RPMI8226 (cell line): ENCODE measurements at places on chromosomes 1 and 21.

DNA sequence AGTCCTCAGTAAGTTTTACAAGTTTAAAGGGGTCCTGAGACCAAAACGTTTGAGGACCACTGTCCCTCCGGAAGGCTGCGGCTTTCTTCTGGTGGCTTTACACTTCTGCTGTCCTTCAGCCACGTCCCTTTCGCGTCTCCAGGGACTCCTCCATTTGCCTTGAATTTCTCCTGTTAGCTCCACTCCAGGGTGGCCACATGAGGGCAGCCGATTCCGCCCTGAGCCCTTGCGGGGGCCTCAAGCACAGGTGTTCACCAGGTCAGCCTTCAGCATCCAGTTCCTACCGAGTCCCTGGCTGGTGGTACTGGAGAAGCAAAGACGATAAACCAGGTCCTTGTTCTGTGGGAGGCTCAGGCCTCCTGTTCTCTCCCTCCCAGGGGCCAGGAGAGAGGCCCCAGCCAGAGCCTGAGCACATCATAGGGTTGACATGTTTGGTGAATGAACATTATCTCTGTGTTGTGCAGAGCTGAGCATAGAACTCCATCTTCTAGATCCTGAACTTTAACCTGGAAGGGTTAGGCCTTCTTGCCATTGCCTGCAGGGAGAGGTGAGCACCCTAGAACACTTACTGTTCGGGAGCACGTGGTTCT is 27.4 kb upstream of the COQ8A start:
- DNase-seq: peak; percentile 82

- DNase-seq: no peak
Observed at GRCh38 chr1:1964811-1965210, 38.8 kb downstream of the CFAP74 start.

GRCh38 chr1:183318433-183318832 is 99.7 kb downstream of the NMNAT2 start:
- peak; percentile 12 for DNase-seq

GRCh38 chr1:221022331-221022730 is 143.1 kb downstream of the HLX start:
- no peak for DNase-seq

- DNase-seq: no peak
Observed at GRCh38 chr1:88186911-88187310, 497.2 kb upstream of the PKN2 start.

- no peak for DNase-seq
Observed at GRCh38 chr1:161827786-161828185, 61.7 kb downstream of the ATF6 start.

GRCh38 chr1:34740161-34740868 is 14.5 kb upstream of the GJB5 start:
- DNase-seq: peak; percentile 38

- DNase-seq: peak; percentile 64
Observed at GRCh38 chr1:46041974-46042373, 90.5 kb downstream of the PIK3R3 start.

DNA sequence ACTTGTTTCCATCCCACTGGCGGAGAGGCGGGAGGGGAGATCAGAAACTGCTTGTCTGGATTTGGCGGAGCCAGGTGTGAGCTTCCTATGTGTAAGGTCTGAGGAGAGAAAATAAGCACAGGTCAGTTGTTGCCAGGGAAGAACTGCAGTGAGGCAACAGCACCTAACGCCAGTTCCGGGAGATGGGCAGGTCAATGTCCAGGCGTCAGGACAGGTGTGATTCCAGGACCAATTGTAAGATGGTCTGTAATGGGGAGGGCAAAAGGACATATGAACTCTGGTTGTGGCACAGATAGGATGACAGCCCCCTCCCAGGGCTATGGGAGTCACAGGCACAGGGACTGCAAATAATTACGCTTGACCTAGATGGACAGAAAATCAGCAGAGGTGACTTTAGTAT is 9.6 kb upstream of the KCNE1 start:
- DNase-seq: no peak

GRCh38 chr1:178862864-178863263 is 8.0 kb downstream of the ANGPTL1 start:
- no peak for DNase-seq

DNA sequence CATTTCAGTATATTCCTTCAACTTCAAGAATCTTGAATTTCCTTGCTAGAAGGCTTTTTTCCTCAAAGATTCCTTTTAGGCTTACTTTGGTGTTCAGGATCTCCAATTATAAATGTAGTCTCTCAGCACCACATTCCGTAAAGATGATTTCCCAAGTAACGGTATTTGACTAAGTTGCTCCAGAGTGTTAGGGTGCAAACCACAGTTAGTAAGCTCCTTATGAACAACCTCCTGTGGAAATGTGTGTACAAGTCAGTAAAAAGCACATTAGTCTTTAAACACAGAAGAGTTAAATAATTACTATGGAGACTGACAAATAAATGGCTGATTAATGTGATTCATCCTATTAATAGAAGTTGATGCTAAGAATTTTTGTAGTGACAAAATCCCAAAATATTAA is 10.3 kb downstream of the DONSON start:
- DNase-seq: no peak

GRCh38 chr1:64683419-64683818 is 61.5 kb upstream of the RAVER2 start:
- DNase-seq: no peak

- DNase-seq: no peak
Observed at GRCh38 chr21:31665397-31665796, 5.9 kb downstream of the SOD1 start.

DNA sequence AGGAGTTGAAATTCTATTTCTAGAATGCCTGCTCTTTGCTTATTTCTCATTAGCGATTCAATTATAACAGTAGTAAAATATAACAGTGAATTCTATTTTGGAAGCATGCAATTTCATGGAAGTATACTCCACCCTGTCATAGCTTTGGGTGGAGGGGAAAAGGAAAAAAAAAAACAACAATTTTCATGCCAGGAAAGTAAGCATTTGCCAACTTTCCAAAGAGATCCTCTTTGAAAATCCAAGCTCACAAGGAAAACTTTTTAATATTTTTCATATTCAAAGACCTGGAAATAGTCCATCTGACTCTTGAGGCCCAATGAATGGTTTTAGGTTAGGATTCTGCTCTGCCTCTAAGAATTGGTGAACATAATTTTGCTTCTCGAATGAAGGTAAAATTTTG is 134.5 kb downstream of the PTPN14 start:
- no peak for DNase-seq

- DNase-seq: peak; percentile 35
Observed at GRCh38 chr1:84122780-84123382, 21.2 kb upstream of the PRKACB start.

DNA sequence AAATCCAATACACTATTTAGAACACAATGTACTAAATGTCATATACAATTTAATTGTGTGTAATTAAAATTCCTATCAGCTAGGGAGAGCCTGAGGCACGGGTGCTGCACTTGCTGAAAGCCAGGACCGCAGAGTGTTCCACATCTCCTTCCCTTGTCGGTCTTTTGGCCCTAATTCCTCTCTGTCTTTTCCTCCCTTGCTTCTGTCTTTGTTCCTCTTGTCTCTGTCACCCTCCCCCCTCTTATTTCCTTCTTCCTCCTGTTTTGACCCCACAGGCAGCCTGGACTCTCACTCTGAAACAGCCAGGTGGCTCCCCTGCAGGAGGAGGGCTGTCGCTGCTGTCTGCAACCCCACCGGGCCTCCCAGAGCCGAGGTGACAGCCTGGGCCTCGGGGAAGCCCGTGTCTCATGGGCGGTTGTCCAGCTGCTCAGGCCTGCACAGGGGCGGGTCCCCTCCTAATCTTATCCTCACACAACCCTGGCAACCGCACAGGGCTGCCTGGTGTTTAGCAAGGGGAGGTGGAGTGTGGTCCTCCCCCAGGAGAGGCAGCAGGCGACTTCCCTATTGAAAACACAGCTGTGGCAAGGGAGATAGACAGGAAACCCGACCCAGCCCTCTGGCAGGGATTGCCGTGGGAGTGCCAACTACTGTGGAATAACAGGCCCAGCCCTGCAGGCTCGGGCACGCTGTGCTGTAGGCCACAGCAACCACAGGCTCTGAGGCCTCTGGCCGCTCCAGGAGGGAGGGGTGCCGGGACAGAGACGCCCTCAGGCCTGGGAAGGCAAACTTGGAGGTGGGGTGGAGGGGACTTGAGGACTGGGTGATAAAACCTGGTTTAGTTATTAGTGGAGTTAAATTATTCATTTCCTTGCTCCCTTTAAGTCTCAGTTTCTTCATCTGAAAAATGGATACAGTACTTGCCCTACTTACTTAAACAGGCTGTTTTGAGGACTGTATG is 68.8 kb upstream of the WDR26 start:
- peak; percentile 91 for DNase-seq

- DNase-seq: no peak
Observed at GRCh38 chr1:198042168-198042567, 114.6 kb upstream of the NEK7 start.

GRCh38 chr1:21126324-21126723 is 50.4 kb downstream of the EIF4G3 start:
- no peak for DNase-seq

DNA sequence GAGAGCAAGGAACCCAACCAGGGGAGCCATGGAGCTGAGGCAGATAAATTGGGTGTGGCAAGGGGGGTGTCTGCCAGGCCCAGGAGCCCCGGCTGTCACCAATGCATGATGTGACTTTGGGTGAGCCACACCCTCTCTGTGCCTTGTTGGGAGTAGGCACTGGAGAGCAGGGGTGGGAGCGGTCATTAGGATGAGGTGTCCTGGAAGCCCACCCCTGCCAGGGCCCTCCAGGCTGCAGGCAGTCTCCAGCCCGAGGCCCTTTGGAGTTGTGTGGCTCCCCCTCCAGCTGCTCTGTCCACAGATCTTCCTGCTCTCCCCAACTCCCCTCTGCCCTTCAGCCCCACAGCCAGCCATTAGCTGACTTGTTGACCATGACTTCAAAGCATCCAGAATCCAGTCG is 11.4 kb downstream of the MX2 start:
- no peak for DNase-seq

DNA sequence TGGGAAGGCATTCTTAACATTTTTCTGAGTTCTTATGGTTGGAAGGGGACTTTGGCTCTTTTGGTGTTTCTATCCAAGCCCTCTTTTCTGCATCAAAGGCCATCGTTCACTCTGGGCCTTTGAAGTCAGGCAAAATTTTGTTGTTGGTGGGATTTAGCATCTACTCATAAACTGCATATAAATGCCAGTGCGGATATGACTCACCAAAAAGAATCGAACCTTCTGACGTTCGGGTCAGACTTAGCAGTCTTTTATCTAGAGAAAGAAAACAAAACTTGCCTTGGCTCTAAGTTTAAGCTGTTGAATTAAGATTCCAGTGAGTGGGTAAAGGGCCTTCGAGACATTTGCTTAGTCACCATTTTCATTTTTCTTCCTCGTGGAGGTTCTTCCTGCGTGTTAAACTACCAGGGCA is 51.4 kb downstream of the EVA1C start:
- DNase-seq: no peak

DNA sequence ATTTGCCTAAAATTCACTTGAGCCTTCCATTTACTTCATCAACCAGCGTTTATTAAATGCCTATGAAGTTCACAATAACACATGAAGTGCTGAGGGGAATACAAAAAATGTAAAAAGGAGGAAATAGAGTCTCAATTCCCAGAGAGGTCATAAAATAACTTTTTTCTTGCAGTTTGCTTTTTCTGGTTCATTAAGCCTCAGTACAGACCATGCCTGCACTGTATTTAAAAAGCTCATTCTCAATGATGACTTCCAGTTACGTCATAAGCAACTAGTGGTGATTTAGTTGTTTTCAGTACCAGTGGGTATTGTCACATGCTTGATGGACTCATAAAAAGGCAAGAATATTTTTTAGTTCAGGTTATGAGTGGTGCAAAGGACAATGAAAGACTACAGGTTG is 160.1 kb upstream of the UBE2U start:
- DNase-seq: no peak

- no peak for DNase-seq
Observed at GRCh38 chr21:27806281-27806680, 839.4 kb upstream of the ADAMTS5 start.

GRCh38 chr1:236280438-236281197 is 1.1 kb downstream of the ERO1B start:
- DNase-seq: peak; percentile 67

GRCh38 chr1:54803761-54804470 is 2.8 kb upstream of the TTC22 start:
- DNase-seq: peak; percentile 29

DNA sequence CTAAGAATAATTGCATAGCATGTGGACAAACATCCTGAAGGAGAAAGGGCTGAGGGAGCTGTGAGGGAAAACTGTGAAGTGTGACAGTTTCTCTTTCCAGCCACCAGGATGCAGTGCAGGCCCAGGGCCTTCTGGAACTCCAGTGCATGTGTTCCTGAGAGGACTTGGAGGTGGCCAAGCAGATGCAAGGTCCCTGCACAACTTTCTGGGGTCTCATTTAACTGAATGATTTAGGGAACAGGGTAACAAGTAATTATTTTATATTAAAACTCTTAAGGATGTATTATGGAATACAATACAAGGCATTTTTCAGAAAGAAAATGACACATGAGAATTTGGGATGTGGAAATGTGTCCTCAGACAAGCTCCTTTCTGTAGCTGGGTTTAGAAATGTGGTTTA is 61.2 kb upstream of the MCOLN3 start:
- DNase-seq: peak; percentile 8

DNA sequence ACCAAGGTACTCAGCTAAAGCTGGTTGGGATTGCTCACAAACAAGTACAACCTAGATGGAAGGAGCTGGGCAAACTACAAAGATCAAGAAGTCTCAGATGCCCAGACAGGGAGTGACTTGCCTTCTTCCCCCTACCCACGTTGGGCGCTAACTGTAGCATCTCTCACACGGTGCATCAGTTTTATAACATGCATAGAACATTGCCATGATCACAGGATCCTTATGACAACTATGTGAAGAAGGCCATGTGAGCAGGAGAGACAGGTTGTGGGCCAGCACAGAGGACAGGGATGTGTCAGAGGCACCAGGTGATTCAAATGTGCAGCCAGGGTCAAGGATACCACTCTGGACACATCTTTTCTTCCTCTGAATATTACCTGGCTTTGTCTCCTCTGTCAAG is 28.3 kb upstream of the CYP4B1 start:
- no peak for DNase-seq

DNA sequence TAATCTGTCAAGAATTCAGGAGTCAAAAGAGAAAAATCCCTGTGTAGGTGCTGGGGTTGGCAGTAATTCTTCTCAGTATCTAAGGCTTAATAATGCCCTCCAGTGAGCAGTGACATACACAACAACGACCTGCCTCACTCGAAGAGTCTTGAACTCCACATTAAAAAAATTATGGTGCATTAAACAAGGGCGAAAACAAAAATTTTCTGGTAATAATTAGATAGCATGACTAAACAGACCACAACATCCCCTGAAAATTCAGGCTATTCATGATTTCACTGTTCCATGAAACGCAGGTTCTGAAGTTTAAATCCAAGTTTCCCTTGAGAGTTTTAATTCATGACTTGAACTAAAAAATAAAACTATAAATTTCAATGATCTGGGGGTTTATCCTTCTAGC is 5.1 kb downstream of the SRSF4 start:
- no peak for DNase-seq

DNA sequence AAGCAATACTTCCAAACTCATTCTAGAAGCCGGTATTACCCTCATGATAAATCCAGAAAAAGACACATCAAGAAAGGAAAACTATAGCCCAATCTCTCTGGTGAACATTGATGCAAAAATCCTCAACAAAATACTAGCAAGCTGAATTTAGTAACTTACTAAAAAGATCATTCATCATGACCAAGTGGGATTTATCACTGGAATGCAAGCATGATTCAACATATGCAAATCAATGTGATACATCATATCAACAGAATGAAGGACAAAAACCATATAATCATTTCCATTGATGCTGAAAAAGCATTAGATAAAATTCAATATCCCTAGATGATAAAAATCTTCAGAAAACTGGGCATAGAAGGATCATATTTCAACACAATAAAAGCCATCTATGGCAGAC is 402.9 kb downstream of the TGFB2 start:
- DNase-seq: no peak
